ENCODE measurements at places on chromosomes 12 and 14. TPM values are rescaled to one million over a fixed set of nuclear protein-coding genes. Genes with fewer than 3 reads are reported as not detected.

- no peaks in the 10 kb centered on the region for H3K36me3 ChIP-seq
- peak overlapping the region; percentile 57 for H3K27ac ChIP-seq
- H3K27me3 ChIP-seq = no peaks in the 10 kb centered on the region
- H3K4me3 ChIP-seq = no peak overlapping the region
- peak; percentile 18 for DNase-seq
These were observed 43.8 kb downstream of the CCNK start for GRCh38 chr14:99524804-99525698.

PTPN21 gene
- not detected for total RNA-seq

DNA sequence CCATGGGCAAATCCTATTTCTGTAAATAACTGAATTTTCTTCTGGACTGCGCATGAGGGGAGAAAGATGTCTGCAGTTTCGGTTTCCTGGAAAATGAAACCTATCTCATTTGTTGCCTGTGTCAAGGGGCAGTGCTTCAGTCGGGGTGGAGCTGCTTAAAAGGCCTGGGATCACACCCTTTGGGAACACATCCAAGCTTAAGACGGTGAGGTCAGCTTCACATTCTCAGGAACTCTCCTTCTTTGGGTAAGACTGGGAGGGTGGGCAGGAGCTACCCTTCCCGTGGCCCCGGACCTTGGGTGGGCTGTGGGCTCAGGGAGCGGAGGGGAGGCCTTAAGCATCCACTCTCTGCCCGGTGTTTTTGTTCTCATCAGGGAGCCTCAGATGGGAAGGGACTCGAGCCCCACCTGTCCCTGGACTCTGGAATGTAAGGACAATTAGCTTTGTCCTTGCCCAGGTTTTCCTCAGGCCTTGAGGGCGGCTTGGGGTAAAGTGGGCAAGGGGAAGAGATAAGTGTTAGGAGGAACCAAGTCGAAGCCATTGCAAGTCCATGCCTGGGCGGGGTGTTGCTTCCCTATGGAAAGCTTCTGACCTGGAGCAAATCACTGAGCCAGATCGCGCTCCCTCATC lies at the start of gene IFI27:
Gene IFI27 (plus strand): TSS at position 185 of the 630 bp plus-strand sequence.
- no peak within 1 kb of the TSS for H3K27ac ChIP-seq
- no peak for DNase-seq
- H3K36me3 ChIP-seq = no peaks in the 10 kb centered on the region
- H3K4me3 ChIP-seq = no peak within 1 kb of the TSS
- H3K4me1 ChIP-seq = no peaks in the 10 kb centered on the region

GRCh38 chr12:123021688-123022604 lies 41.5 kb downstream of the ARL6IP4 start:
- H3K4me1 ChIP-seq = peaks cover 6% of the 10 kb centered on the region
- H3K27me3 ChIP-seq = no peaks in the 10 kb centered on the region
- no peak overlapping the region for H3K4me3 ChIP-seq
- H3K36me3 ChIP-seq = peaks cover 13% of the 10 kb centered on the region
- H3K27ac ChIP-seq = no peak overlapping the region

- H3K36me3 ChIP-seq = no peaks in the 10 kb centered on the region
- H3K4me3 ChIP-seq = no peak overlapping the region
- H3K4me1 ChIP-seq = no peaks in the 10 kb centered on the region
- H3K27me3 ChIP-seq = peaks cover 2% of the 10 kb centered on the region
These were observed 37.1 kb downstream of the TMEM30B start for GRCh38 chr14:61244009-61244408.

DNA sequence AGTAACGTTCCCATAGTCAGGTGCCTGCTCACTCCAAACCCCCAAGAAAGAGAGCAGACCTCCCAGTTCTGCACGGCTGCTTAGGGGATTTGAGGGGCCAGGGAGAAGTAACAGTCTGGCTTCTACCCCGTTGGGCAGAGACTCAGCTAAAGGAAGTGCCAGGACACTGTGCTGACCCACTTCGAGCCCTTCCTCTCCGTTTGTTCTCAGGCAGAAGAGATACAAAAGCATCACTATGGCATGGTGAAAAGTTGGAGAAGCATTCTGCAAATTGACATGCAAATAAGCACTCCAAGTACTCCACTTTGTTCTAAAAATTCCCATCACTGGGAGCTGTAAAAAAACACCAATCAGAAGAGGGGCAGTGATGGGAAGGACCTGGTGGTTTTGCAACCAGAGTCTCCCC lies 239.1 kb downstream of the EGLN3 start:
- H3K27ac ChIP-seq = no peak overlapping the region
- no peaks in the 10 kb centered on the region for H3K36me3 ChIP-seq
- no peak for DNase-seq
- H3K27me3 ChIP-seq = no peaks in the 10 kb centered on the region
- H3K4me3 ChIP-seq = no peak overlapping the region
- no peaks in the 10 kb centered on the region for H3K4me1 ChIP-seq

MGAT4C gene
- total RNA-seq = not detected

Data from T-cell (primary cell).